ELF-1 (cell line): ENCODE measurements at places on chromosomes 11 and 22.

- DNase-seq: no peak
Measured at GRCh38 chr11:116427337-116427902, 345.4 kb downstream of the BUD13 start.

DNA sequence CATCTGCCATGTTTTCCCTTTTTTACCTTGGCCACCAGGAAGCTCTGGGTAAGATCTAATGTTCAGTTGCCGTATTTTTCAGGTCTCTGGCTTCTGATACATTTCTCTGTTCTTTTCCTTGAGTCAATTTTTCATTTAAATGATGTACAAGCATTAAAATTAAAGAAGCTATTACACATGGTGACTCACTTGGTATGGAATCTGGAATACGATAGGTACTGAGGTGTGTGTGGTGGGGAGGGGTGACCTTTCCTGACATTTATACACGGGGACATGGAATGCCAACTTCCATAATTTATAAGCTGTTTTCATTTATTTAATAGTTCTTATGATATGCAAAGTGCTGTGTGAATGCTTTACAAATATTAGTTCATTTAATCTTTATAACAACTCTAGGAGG lies 47.8 kb upstream of the ALX4 start:
- DNase-seq: no peak

- DNase-seq: no peak
Measured at GRCh38 chr11:13878077-13878476, 84.4 kb upstream of the SPON1 start.

GRCh38 chr22:47192651-47193437 lies 430.4 kb downstream of the TBC1D22A start:
- peak; percentile 45 for DNase-seq

DNA sequence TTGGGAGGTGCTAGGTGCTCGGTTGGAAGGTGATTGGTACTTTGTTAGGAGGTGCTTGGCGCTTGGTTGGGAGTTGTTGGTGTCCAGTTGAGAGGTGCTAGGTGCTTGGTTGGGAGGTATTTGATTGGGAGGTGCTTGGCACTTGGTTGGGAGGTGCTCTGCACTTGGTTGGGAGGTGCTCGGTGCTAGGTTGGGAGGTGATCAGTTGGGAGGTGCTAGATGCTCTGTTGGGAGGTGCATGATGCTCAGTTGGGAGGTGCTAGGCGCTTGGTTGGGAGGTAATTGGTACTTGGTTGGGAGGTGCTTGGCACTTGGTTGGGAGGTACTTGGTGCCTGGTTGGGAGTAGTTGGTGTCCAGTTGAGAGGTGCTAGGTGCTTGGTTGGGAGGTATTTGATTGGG lies 40.2 kb downstream of the LRP5 start:
- no peak for DNase-seq

DNA sequence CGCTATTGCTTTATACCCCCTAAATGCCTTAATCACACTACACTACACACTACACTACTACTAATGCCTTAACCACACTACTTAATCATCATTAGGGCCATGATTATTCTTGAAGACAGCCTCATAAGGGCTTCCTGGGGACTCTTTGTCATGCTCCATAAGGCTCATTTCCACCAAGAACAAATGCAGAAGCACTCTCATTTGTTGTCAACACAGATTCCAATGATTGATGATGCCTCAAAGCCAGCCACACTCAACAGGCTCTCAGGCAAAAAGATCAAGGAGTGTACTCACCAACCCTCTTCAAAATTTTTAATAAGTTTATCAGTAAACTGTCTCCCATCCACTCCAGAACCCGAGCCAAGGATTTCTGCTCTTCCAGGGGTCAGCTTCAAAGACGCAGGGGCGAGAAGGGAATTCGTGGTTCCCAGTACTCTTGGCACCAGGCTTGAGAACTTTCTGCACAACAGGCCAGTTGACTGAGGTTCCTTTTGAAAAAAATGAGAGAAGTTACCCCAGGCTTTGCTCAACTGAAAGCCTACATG lies 204.7 kb upstream of the GUCY1A2 start:
- no peak for DNase-seq
